ENCODE measurements at places on chromosomes 4 and X.

- no peak for DNase-seq
These were observed 13.9 kb downstream of the TMEM165 start for GRCh38 chr4:55409468-55410171.

DNA sequence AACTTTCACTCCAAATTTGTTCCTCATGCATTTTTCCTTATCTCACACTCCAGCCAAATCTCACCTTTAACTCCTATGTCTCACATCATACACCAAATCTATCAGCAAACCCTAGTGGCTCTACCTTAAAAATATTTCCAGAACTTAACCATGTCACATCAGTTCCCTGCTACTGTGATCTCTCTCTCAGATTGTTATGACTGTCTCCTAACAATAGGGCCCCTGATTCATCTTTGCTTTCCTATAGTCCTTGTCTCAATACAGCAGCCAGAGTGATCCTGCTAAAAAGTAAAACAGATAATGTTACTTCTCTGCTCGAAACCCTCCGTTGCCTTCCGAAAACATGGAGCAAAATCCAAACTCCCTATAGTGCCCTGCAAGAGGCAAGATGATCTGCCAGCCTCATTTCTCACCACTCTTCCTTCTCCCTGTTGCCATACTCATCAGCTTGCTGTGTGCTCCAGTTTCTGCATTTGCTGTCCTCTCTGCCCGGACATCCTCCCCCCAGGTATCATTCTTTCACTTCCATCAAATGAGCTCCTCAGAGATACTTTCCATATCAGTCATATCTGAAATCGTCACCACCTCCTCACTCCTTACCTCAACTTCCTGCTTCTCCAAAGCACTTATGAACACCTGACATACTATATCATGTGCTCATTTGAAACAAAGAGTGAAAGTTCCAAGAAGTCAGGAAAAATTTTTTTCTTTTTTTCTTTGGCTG lies 293.4 kb upstream of the NR3C2 start:
- DNase-seq = no peak

DNA sequence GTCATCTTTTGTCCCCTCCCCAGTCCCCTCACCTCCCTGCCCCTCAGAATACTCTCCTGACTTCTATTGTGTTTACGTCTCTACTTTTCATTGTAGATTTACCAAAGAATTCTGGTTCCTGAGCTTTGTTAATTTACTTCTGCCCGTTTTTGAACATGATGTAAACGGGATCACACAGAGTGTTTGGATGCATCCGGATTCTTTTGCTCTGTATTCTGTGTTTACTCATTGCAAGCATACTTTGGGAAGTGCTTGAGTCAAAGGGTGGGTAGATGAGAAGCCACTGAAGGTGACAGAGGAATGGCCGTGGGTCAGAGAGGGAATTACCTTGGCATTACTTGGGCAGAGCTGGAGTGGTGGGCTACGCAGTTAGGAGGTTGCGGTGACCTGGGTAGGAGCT lies 18.0 kb downstream of the CLCN4 start:
- DNase-seq = no peak

GRCh38 chr4:118586357-118586790 lies 98.8 kb upstream of the METTL14 start:
- peak; percentile 17 for DNase-seq

DNA sequence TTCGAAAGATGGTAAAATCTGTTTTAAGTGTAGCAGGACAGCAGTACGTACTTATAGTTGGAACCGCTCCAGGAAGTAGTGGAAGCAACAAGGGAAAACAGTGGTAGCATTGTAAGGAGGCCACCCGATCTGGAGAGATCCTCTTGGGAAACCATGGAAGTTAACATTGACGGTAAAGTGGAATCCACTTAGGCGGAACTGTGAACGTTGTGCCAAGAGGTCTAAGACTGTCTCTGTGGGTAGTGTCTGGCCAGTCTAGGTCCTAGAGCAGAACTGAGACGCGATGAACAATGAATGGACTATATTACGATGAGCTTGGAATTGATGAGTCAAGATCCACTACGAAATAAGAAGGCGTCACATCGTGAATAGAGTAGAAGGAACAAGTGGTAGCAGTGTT lies 124.0 kb downstream of the TENM3 start:
- no peak for DNase-seq

DNA sequence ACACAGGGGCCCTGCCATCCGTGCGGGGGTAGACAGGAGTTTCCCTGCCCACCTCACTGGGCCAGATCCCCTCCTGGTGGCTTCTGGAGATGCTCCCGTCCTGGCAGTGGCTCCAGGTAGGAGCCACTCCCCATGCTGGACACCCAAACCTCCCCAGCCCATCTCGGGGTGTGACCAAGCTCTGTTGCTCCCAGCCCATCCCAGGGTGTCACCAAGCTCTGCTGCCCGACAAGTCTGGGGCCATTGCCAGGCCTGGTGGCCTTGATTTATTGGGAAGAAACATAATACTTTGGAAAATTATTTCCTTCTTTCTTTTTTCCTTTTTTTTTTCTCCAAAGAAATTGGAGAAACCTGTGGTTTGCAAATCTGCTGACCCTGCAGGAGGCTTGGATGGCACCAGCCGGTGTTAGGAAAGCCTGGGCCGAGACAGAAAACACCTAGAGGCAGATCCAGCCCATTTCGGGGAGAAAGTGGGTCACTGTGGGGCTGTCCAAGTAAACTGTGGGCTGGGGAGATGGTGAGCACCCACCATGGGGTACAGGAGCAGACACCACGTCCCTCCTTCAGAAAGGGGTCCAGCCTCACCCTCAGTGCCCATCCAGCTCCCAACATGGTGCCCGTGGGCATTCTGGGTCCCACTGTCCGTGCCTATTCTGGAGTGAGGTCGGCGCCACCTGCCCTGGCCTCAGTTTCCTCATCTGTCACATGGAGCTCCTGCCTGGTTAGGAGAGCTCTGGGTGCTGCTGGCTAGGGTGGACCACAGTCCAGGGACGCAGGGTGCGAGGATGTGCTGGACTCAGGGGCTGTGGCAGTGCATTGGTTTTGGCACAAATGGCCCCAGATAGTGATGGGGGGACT lies 59.4 kb upstream of the ADRA2C start:
- no peak for DNase-seq

- DNase-seq = no peak
These were observed 58.4 kb downstream of the SEPSECS start for GRCh38 chr4:25101836-25102235.

- DNase-seq = no peak
These were observed 172.2 kb downstream of the PPARGC1A start for GRCh38 chr4:23717528-23718248.

DNA sequence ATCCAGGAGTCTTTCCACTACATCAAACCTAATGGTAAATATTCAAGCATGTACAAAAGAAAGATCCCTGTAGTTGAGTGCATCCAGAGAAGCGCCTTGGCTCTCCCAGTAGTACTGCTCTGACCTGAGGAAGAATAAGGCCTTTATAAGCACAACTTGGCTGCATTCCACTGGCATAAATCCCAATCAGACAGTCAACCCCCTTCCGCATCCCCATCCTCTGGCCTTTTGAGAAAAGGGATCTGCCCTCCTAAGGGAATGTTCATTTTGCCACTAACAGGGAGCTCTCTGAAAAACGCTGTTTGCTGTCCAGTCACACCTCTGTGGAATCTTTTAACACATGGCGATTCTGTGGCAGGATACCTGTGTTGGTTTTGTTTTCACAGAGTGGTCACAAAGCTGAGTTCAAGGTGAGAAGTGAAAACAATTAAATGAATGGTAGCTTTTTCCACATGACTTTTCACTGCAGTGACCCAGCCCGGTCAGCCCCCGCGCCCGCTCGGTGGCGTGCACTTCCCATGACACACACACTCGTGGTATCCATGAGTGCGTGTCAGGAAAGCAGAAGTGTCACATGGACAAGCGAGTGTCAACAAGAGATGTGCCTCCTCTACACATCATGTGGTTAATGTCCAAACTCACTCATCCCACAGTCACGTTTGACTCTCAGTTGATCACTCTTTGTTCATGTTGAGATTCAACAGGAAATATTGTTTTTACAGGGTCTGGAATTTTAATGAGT lies 112.2 kb upstream of the ENPP6 start:
- no peak for DNase-seq

DNA sequence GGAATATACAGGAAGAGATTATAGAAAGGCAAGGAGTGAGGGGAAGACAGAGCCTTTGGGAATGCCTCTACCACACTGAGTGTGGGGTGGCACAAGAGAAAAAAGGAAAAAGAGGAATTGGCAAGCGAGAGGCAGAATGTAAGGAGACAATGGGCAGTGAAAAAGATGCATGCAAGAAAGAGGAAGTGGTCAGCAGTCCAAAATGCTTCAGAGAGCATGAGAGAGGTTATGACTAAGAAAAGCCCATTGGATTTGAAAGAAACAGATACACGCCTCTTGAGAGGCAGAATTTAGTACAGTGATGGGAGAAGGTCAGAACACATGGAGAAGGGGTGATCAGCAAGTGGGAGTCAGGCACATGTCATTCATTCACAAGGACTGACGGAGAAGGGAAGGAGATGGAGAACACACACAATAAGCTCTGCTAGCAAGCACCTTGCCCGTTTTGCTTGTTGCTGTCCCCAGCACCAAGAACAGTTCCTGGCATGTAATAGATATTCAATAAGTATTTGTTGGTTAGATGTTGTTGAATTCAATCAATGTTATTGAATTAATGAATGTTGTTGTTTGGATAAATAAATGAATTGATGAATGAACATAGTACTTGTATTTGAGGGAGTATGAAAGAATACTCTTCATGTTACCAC lies 6.3 kb downstream of the DCHS2 start:
- DNase-seq = no peak

DNA sequence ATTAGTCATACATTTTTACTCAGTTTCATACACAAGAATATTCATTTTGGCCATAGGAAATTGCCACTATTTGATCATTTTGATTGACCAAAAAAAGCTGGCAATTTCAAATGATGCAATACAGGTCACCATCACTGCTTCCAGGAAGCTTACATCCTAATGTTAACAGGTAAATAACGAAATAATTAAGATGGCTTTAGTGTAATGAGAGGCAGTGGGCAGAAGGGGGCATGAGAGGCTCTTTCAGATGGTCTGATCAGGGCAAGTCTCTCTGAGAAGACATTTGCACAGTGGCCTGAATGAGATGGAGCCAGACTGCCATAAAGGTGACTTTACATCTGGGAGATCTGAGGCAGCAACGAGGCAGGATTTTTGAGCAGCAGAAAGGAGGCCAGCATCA lies 170.7 kb downstream of the SLIT2 start:
- DNase-seq = peak; percentile 36

GRCh38 chr4:177579649-177580048 lies 137.4 kb upstream of the AGA start:
- DNase-seq = no peak

DNA sequence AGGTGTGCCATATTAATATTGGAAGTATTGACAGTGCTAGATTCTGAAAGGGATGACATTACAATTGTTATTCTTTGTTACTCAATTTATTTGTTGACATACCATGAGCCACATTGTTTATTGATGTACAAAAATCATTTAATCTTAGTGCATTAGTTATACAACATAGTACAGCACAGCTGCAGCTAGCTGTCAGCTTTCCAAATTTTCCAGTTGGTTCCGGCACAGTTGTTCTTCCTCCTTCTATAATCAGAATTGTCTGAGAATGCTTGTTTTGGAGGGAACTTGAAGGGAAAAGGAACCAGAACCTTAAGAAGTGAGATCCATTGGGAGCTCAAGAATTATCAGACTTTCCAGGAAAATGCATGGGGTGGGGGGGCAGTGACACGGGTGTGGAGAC lies 281.4 kb downstream of the ZIC3 start:
- DNase-seq = no peak

DNA sequence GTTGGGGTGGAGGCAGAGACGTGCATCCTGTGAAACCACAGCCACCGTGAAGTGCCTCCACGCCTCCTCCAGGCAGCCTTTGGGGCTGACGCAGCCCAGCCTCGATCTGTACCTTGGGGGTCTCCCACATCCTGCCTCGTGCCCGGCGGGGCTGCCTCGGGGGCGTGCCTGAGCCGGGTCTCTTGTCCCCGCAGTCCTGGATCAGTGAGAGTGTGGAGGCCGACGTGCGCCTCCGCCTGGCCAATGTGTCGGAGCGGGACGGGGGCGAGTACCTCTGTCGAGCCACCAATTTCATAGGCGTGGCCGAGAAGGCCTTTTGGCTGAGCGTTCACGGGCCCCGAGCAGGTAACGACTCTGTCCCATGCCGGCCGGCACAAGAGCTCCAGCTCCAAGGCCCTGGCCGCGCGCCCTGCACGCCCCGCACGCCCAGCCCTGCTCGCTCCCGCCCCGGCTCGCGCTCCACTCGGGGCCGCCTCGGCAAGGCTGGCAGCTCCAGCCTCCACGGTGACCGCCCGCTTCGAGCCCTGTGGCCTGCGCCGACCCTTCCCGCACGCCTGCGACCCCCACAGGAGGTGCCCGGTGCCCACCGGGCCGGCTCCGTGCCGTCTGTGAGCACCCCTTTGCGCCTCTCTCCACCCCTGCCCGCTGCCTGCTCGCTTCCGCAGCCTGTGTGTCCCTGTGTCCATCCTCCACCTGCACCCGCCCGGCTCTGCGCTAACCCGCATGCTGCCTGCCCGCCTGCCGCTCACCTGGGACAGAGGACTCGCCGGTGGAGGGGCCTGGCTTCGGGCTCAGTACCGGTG lies 9.8 kb downstream of the FGFR3 start:
- no peak for DNase-seq

GRCh38 chr4:14910411-14910810 lies 91.9 kb upstream of the CPEB2 start:
- DNase-seq = no peak

- DNase-seq = no peak
These were observed 111.0 kb downstream of the ASB9 start for GRCh38 chrX:15158736-15159406.

GRCh38 chr4:169351872-169352271 lies 81.1 kb upstream of the SH3RF1 start:
- DNase-seq = no peak

- no peak for DNase-seq
These were observed 37.8 kb downstream of the UCHL1 start for GRCh38 chr4:41294445-41295062.

GRCh38 chr4:1469043-1469442 lies 62.8 kb upstream of the NKX1-1 start:
- DNase-seq = no peak

- no peak for DNase-seq
These were observed 71.8 kb downstream of the CHRDL1 start for GRCh38 chrX:110723844-110724243.

All from NCI-H2227 treated with DMSO at 0.1 percent for 48 hours (cell line).